ENCODE measurements at places on chromosomes 4 and X.

- H3K4me3 ChIP-seq: no peak overlapping the region
- H3K27ac ChIP-seq: no peak overlapping the region
- H3K4me1 ChIP-seq: no peaks in the 10 kb centered on the region
- H3K36me3 ChIP-seq: no peaks in the 10 kb centered on the region
- H3K27me3 ChIP-seq: no peaks in the 10 kb centered on the region
These were observed 725.0 kb downstream of the CCSER1 start for GRCh38 chr4:90852237-90852636.

DNA sequence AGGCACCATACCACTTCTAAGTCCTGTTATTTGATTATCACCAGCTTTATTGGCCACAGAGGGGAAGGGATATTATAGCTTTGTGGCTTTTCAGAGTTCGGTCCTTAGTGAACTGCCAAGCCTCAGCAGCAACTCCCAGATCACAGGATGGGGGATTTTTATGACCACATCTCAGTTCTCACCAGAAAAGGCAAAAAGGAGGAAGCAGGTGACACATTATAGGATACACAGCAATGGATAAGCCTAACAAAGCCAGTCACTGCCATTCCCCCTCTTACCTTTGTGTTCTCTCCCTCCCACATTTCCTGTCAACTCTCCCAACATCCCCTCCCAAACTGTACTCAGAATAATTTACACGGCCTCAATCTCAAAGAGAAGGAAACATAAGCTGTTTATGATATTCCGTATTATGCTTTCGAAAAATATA is 142.8 kb downstream of the MGST2 start:
- no peaks in the 10 kb centered on the region for H3K27me3 ChIP-seq
- H3K36me3 ChIP-seq: no peaks in the 10 kb centered on the region
- no peak for DNase-seq

DNA sequence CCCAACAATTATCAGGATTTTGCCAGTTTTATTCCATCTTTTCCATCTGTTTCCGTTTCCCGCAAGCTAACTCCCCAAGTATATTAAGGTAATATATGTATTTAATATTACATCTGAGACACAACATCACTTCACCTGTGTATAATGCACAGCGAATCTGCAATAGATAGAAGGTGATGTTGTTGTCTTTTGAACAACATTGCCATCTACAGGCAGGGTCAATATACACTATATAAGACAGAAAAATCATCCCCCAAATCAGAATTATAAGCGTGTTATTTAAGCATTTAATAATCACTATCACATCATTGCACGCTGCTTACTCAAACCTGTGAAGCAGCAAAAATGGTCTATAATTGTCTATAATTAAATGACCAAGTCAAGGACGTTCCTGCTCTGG is 1115.5 kb downstream of the NLGN4X start:
- H3K4me1 ChIP-seq: no peaks in the 10 kb centered on the region
- H3K36me3 ChIP-seq: no peaks in the 10 kb centered on the region
- H3K27ac ChIP-seq: no peak overlapping the region
- no peaks in the 10 kb centered on the region for H3K27me3 ChIP-seq
- H3K4me3 ChIP-seq: no peak overlapping the region

DNA sequence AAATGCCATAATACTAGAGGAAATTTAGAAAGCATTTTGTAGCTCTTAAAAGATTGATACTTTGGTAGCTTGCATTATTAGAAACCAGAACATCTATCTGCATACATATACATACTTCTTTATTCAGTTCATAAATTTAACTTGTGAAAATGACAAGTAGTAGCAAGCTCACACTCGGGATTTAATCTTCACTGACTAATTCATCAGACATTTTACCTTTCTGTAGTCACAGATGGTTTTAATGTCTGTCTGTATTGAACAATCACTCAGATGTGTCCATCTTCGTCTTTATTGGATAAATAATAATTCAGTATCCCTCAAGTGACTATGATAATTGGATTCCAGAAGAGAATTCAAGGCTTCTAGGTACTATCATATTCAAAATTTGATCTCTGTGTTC is 232.3 kb downstream of the TENM3 start:
- no peaks in the 10 kb centered on the region for H3K36me3 ChIP-seq
- no peak overlapping the region for H3K27ac ChIP-seq
- H3K27me3 ChIP-seq: peaks cover 15% of the 10 kb centered on the region
- no peak for DNase-seq

GRCh38 chr4:5292101-5292500 is 240.8 kb downstream of the STK32B start:
- no peak overlapping the region for H3K27ac ChIP-seq
- peaks cover 3% of the 10 kb centered on the region for H3K27me3 ChIP-seq
- DNase-seq: no peak
- H3K4me3 ChIP-seq: no peak overlapping the region
- H3K4me1 ChIP-seq: no peaks in the 10 kb centered on the region

DNA sequence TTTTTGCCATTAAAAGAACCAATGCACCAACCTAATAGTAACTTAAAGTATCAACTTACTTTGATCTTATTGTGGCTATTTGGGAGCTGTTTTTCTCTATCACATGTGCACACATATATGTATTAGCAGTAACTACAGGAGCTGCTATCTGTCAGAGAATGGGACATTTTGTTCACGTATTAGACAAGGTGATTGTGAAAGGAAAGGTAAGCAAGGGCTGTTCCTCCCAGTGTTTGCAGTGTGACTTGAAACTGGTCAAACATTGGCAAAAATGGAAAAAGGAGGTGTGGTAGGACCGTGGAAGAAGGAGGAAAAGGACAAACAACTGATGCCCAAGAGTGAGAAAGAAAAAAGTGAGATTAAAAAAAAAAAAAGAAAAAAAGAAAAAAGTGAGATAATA is 43.1 kb upstream of the KLHL2 start:
- H3K4me1 ChIP-seq: no peaks in the 10 kb centered on the region
- DNase-seq: no peak
- no peak overlapping the region for H3K27ac ChIP-seq
- H3K27me3 ChIP-seq: no peaks in the 10 kb centered on the region
- peaks cover 5% of the 10 kb centered on the region for H3K36me3 ChIP-seq

DNA sequence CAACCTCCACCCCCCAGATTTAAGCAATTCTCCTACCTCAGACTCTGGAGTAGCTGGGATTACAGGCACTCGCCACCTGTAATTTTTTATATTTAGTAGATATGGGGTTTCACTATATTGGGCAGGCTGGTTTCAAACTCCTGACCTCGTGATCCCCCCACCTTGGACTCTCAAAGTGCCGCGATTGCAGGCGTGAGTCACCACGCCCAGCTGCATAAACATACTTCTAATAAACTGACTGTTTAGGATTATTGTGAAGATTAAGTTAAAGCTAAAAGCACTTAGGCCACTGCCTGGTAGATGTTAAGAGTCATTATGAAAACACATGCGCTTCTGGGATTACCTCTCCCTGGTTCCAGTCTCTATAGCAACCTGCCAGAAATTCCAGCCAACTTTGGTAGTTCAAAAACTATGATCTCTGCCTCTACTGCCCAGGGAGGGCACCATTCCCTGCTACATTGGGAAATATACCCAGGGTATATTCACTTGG is 30.2 kb upstream of the GRIA3 start:
- no peaks in the 10 kb centered on the region for H3K27me3 ChIP-seq
- DNase-seq: no peak
- no peaks in the 10 kb centered on the region for H3K36me3 ChIP-seq
- no peak overlapping the region for H3K4me3 ChIP-seq
- H3K27ac ChIP-seq: no peak overlapping the region

DNA sequence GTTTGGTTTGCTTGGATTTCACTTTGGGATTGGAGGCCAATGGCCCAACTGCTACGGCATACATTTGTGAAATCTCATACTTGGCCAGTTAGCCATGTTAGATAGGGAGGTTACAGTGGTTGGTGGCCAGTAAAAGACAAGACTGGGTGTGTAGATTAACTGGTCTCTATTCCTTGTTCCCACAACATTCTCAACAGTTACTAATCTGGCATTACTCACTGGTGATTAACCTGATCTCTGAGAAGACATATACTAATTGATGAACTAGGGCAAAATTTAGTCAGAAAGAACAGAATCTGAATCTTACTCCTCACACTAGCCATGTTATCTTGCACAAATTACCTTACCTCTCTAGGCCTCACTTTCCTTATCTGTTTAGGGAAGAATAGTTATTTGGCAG is 33.4 kb downstream of the GATB start:
- H3K27ac ChIP-seq: no peak overlapping the region
- no peak for DNase-seq
- H3K4me3 ChIP-seq: no peak overlapping the region
- H3K4me1 ChIP-seq: no peaks in the 10 kb centered on the region
- H3K27me3 ChIP-seq: no peaks in the 10 kb centered on the region

- no peaks in the 10 kb centered on the region for H3K27me3 ChIP-seq
- H3K4me1 ChIP-seq: no peaks in the 10 kb centered on the region
- no peaks in the 10 kb centered on the region for H3K36me3 ChIP-seq
- no peak overlapping the region for H3K27ac ChIP-seq
- DNase-seq: no peak
These were observed 71.3 kb upstream of the ANXA3 start for GRCh38 chr4:78480286-78480685.

DNA sequence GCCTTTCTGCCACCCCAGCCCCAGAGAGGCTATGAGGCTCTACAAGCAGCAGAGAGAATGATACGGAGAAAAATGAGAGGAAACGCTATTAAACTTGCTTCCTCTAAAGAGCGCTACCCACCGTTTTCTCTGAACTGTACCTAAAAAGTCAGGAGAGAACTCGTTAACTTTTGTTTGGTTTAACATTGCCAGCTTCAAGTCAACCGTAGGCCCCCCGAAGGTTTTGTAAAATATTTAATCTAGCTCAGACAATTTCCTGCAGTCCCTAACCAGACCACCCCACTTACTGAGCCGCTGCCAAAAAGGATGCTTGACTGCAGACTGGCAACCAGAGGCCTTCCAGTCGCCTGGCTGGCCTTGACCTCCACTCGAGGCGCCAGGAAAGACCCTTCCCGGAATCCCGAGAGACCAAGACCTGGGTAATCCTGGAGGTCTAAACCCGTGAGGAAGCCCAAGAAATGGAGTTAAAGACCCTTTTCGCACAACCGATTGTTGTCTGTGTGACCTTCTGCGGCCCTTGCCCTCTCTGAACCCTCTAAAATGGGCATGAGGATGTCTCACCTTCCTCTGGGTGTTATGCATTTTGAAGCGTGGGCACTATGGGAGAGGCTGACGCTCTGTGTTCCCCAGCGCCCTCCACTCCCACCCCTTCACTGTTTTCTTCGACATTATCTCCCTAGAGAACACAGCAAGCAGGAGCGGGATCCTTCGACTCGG is 86.3 kb downstream of the BCOR start:
- DNase-seq: no peak
- H3K27me3 ChIP-seq: peaks cover 30% of the 10 kb centered on the region
- peaks cover 26% of the 10 kb centered on the region for H3K4me1 ChIP-seq
- no peak overlapping the region for H3K27ac ChIP-seq
- no peaks in the 10 kb centered on the region for H3K36me3 ChIP-seq

DNA sequence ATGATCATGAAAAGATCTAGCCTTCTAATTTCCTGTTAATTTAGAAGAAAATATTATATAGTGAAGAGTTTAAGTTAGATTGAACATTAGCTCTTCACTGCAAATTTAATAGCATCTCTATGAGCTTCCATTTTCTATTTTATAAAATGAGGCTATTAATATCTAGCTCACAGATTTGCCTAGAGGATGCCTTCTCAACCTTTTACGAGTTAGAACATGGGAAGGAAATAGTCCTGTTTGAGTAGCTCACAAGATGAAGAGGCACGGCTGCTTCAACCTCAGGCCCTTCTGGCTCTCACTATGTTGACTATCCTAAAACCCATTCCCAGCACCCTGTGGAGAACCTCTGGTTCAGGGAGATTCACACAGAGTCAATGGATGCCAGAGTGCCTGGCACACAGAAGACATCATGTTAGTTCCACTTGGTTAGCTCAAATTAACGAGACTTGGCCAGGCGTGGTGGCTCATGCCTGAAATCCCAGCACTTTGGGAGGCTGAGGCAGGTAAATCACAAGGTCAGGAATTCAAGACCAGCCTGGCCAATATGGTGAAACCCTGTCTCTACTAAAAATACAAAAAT is 97.9 kb upstream of the GUCY1A1 start:
- no peak overlapping the region for H3K4me3 ChIP-seq
- H3K27ac ChIP-seq: no peak overlapping the region
- H3K4me1 ChIP-seq: no peaks in the 10 kb centered on the region
- DNase-seq: no peak
- H3K36me3 ChIP-seq: no peaks in the 10 kb centered on the region
- H3K27me3 ChIP-seq: peaks cover 6% of the 10 kb centered on the region

GRCh38 chr4:27081675-27082586 is 221.3 kb downstream of the STIM2 start:
- peaks cover 9% of the 10 kb centered on the region for H3K4me1 ChIP-seq
- no peaks in the 10 kb centered on the region for H3K36me3 ChIP-seq
- peaks cover 53% of the 10 kb centered on the region for H3K27me3 ChIP-seq
- no peak for DNase-seq

DNA sequence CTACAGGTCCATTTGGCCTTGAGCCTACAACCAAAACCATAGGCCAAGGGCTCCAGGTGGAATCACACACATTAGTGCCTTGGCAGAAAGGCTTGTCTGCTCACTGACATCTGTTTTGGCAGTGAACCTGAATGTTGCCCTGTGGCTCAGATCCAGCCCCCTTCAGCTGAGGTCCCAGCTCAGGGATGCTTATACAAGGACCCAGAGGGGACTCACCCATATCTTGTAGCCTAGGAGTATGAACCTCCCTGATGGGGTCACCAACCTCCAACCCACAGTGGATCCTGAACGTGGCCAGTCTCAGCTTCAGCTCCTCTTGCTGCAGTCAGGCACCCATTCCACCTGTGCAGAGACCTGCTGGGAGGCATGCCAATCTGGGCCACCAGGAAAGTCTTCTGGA is 50.8 kb upstream of the HMX1 start:
- no peaks in the 10 kb centered on the region for H3K36me3 ChIP-seq
- no peaks in the 10 kb centered on the region for H3K4me1 ChIP-seq
- DNase-seq: no peak
- no peak overlapping the region for H3K4me3 ChIP-seq
- peaks cover 33% of the 10 kb centered on the region for H3K27me3 ChIP-seq

DNA sequence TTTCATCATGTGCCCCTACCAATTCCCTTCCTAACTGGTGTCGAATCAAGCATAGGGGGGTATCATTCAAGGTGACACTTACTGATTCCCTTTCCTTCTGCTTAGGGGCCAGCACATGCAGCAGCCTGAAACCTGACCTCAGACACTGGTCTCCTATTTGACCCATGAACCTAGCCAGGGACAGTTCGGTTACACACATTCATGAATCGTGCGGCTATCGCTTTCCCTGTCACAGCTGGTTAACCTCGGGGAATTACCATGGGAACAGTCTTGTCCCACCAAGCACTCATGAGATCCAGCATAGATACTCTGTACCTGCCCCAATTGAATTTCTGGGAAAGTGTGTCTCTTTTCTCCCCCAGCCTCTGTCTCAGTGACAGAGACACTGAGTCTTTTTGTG is 140.4 kb downstream of the ZNF674 start:
- H3K4me3 ChIP-seq: no peak overlapping the region
- H3K4me1 ChIP-seq: no peaks in the 10 kb centered on the region
- no peaks in the 10 kb centered on the region for H3K27me3 ChIP-seq
- H3K27ac ChIP-seq: no peak overlapping the region

Data from activated naive CD8-positive, alpha-beta T cell treated with anti-CD3 and anti-CD28 coated beads for 36 hours (primary cell).